ENCODE measurements at places on chromosomes 12 and 14.
A peak's percentile ranks its signal among the peaks of the same experiment; 100 is the strongest.

- DNase-seq, result no peak
Measured at GRCh38 chr12:90045559-90045958, 336.9 kb upstream of the ATP2B1 start.

- no peak for DNase-seq
Measured at GRCh38 chr14:67405771-67406170, 6.2 kb downstream of the PLEK2 start.

- no peak for DNase-seq
Measured at GRCh38 chr14:51895375-51895774, 35.0 kb downstream of the GNG2 start.

DNA sequence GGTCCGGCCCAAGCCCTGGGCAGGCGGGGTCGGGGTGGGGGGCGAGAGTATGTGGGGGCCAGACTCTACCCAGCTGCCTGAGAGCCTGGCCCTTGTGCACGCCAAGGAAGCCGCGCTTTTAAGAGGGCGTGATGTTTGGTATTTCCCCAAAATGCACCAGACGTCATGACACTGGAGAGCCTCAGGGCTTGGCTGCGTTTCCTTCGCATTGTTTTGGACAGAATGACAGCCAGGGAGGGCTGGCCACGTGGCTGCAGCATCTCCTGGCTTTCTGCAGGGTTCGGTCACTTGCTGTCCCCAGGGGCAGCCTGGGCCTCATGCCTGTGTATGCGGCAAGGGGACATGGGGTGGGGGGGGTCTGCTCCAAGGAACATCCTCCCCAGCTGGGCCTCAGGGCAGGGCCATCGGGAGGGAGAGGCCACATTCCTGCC, 16.1 kb upstream of the NUDT14 start:
- DNase-seq, result no peak

DNA sequence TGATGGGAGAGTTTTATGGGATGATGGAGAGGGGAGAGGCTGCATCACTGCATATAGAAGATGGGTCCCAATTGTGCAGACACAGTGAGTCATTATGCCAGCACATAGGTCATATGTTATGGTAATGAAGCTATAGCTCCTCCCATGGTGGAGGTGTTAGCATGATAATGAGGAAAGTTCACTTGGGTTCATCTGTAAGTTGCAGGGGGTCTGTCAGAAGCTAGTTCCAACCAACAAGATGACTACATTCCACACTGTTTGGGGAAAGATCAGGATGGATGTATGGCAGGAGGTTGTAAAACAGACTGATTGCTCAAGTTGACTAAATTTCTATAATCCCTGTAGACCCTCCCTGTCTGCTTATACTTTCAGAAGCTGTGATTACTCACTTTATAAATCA, 561.3 kb downstream of the C12orf50 start:
- no peak for DNase-seq

- no peak for DNase-seq
Measured at GRCh38 chr12:47652521-47653234, 53.2 kb downstream of the RPAP3 start.

- DNase-seq, result no peak
Measured at GRCh38 chr12:13128291-13128965, 25.0 kb upstream of the GSG1 start.

GRCh38 chr12:49973361-49973830, 649 bp downstream of the AQP6 start:
- DNase-seq, result no peak

GRCh38 chr12:52296572-52297215, 5.4 kb upstream of the KRT81 start:
- DNase-seq, result no peak

DNA sequence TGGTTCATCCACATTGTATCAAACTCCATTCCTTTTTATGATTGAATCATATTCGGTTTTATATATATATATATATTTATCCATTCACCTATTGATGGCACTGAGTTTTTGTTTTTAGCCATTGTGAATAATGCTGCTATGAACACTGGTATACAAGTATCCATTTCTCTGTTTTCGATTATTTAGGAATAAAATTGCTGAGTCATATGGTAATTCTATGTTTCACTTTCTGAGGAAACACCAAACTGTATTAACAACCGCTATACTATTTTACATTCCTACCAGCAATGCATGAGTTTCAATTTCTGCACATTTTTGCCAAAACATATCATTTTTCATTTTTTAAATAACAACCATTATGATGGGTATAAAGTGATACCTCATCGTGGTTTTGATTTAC, 104.7 kb downstream of the C12orf42 start:
- peak; percentile 28 for DNase-seq

GRCh38 chr12:45051572-45052125, 750 bp upstream of the DBX2 start:
- no peak for DNase-seq
